Adrenal gland (tissue), 19 donors: ENCODE measurements at places on chromosomes 6 and 20. TPM values are rescaled to one million over a fixed set of nuclear protein-coding genes. Genes with fewer than 3 reads are reported as not detected.

GRCh38 chr6:137964876-137965275, 97.8 kb downstream of the TNFAIP3 start:
- DNase-seq = no peak

DNA sequence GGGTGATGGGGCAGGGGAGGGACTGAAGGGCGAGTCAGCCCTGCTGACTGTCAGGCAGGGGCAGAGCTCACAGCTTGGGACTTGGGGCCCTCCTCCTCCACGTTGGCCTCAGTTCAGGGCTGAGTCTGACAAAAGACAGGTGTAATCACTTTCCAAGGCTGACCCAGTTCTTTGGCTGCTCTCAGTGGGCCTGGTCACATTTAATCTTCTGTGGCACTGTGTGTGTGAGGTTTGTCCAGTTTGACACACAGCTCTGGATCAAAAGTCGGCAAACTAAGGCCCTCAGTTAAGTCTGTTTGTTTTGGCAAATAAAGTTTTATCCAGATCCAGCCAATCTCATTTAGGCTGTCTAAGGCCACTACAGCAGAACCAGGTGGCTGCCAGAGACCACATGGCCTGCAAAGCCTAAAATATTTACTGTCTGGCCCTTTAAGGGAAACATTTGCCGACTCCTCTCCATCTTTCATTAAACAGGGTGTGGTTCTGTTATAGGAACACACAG, 5.1 kb upstream of the MAP1LC3A start:
- no peak for DNase-seq

GRCh38 chr6:149190224-149190831, 127.2 kb upstream of the TAB2 start:
- DNase-seq = peak; percentile 26

GRCh38 chr6:161246725-161247124, 27.1 kb downstream of the AGPAT4 start:
- no peak for DNase-seq

The TP53TG5 gene
- total RNA-seq = not detected

The FAM184A gene
- 3.0 TPM for total RNA-seq
